ENCODE measurements at places on chromosomes 4 and X.

DNA sequence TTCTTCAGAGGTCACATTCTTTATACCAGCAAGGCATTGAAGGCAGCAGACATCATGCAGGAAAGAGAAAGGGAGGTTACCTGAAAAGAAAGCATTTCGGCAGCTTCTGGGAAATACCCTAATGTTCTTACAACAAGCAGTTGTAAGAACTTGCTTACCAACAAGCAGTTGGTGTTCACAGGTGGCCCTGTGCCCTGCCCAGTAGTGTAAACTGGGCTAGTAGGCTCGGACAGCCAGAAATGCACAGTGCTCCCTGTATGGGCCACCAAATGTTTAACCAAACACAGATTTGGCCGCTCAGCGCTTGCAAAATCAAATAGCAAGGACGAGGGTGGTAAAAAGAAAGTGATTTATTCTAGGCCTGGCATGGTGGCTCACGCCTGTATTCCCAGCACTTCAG lies 20.4 kb upstream of the RHOXF1 start:
- DNase-seq: no peak

GRCh38 chr4:87912164-87913004 lies 63.1 kb upstream of the SPP1 start:
- DNase-seq: peak; percentile 36

- no peak for DNase-seq
These were observed 322.2 kb downstream of the GPAT3 start for GRCh38 chr4:83858131-83858530.

- DNase-seq: no peak
These were observed 411.3 kb upstream of the EMCN start for GRCh38 chr4:100929135-100929534.

GRCh38 chr4:133559987-133560386 lies 410.9 kb downstream of the PCDH10 start:
- DNase-seq: no peak

DNA sequence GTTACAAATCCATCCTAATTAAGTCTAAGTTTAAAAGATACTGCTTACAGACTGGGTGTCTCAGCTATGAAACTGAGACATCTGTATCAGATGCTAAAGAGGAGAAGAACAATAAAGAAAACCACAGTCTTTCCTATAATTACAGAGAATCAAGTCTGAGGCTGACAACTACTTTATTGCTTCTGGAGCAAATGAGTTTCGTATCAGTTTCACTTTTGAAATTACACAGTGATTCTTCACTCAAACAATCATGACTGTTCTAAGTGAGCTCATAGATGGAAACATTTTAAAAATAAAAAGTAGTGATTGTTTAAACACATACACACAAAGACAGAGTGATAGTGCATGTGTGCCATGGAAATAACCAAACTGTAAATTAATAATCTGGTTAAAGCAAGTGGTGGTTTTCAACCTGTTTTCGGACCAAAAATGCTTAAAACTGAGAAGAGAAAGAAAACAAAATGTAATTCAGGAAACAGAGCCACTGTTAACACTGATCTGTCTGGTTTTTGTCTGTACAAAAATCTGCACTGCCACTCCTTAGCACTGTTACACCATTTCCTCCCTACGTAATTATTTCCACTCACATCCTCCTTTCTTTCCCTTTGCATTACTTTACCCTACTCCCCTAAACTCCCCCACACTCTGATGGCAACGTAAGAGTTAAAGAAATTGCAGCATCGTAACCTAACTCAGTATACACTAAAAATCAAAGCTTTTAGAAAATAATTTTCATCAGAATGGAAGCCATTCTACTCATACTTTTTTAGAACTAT lies 12.5 kb downstream of the RFC1 start:
- peak; percentile 30 for DNase-seq

DNA sequence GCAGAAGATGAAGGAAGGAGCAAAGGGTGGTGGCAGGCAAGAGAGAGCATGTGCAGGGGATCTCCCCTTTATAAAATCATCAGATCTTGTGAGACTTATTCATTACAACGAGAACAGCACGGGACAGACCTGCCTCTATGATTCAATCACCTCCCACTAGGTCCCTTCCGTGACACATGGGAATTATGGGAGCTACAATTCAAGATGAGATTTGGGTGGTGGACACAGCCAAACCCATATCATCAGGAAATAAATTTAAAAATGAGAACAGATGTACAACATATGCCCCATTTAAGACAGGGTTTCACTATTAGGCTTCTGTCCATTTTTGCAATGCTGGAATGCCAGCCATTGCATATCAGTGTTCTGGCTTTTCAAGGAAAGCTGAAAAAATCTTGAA lies 346.7 kb upstream of the SLIT2 start:
- DNase-seq: no peak

GRCh38 chr4:148061795-148062194 lies 329.9 kb downstream of the ARHGAP10 start:
- DNase-seq: no peak

DNA sequence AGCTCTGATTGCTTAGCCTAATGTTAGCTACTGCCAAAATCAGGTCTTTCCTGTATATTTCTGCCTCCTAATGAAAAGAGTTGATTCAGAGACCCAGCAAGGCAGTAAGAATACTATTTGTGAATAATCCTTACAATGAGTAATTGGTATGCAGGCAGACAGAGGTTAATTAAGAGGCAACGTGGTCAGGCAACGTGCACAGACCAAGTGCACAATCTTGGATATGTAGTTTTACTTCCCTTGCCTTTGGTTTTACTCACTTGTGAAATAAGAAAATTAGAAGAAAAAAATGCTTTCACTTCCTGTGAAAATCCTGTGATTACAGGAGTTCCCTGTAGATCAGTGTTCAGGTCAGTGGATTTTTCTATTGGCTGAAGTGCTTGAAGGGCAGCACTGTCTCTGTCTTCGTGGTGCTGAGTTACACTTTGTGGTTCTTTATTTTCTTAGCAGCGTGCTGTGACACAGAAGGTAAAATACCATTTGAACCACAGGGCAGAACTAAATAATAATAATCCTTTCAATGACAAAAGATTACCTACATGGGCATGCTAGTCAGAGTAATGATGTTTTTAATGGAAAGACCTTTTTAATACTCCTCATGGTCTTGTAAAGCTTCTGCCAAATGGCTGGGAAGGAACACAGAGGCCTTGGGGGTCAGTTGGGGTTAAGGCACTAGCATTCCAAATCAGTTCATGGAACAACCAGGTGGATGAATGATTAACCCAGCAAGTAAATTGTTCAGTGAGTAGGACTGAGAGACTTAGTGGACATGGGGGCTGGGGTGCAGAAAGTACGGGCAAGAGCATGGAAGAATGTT lies 430.9 kb downstream of the MAPK10 start:
- no peak for DNase-seq

DNA sequence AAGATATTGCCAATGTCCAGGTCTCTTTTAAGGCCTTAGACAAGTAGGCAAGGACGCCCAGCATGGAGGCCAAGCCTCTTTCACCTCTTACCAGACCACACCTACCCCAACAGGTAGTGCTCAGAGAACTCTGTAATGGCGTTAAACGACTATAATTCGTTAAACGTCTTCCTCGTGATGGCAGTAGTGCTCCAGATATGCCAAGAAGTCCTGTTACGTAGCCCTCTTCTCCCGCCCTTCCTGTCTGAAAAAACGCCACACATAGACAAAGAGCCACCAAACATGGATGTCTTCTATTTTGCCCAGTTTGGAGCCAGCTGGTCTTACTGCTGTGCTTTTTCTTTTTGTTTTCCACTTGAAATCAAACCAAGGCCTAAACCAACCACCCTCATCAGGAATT lies 190.7 kb downstream of the OR13H1 start:
- DNase-seq: no peak

GRCh38 chr4:19879330-19879729 lies 372.4 kb upstream of the SLIT2 start:
- DNase-seq: no peak

GRCh38 chr4:89586864-89587263 lies 250.1 kb downstream of the SNCA start:
- DNase-seq: peak; percentile 32

GRCh38 chr4:118942465-118942864 lies 53.8 kb downstream of the SYNPO2 start:
- DNase-seq: peak; percentile 47

- DNase-seq: peak; percentile 59
These were observed 142.6 kb upstream of the PPARGC1A start for GRCh38 chr4:24032371-24032989.

- no peak for DNase-seq
These were observed 585.8 kb upstream of the FAT1 start for GRCh38 chr4:187309456-187309855.

DNA sequence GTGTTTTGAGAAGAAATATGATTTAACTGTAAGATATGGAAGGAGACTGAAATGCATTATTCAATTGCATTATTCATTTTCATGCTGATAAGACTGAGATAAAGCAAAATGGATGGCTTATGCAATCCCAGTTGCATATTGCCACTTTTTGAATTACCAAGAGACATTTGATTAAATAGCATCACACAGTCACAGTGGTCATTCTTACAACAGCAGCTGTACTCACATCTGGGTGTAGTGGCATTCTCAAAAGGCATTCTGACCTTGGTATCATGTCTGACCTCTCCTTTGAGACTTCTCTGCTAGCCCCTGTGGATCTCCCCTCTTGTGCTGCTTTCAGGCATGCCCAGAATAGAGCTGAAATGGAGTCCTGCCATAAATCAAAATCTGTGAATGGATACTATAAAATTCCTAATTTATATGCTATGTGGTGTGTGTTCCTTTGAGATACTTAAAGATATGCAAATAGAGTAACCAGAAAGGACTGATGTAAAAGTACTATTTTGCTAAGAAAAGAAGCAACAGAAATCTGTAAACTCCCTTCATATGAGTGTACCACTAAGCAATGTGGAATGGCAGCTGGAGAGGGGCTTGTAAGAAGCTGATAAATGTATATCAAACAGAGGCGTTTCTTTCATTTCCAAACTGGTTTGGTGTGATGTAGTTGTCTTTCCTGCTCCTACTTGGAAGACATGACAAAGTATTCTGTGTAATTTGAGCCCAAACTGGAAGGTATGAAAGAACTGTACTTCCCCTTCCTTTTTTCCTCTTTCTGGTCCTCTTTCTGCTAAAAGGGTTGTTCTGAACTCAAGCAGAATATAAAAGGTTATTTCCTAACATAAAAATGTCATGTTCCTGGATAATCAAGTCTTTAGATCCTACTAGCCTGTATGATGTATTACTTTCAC lies 25.4 kb upstream of the METAP1 start:
- peak; percentile 28 for DNase-seq

DNA sequence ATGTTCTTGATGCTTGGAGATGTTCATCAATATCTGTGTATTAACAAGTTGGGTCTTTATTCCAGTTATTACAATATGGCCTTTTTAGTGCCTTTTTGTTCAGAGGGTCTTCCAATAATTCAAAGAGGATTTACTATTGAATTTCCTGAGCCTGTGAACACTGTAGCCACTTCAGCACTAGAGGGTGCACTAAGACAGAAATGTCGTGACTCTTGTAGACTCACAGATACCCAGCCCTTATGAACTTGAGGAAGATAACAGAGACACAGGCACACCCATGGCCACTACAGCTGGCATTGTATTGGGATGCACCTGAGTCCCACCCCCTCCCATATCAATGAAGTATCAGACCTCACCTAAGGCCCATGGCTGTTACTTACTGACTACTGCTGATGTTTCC lies 54.4 kb upstream of the ACTRT1 start:
- peak; percentile 31 for DNase-seq

GRCh38 chrX:26466387-26466786 lies 250.4 kb downstream of the MAGEB5 start:
- DNase-seq: no peak

- DNase-seq: peak; percentile 98
These were observed 126.8 kb downstream of the IRF2 start for GRCh38 chr4:184347251-184348239.

DNA sequence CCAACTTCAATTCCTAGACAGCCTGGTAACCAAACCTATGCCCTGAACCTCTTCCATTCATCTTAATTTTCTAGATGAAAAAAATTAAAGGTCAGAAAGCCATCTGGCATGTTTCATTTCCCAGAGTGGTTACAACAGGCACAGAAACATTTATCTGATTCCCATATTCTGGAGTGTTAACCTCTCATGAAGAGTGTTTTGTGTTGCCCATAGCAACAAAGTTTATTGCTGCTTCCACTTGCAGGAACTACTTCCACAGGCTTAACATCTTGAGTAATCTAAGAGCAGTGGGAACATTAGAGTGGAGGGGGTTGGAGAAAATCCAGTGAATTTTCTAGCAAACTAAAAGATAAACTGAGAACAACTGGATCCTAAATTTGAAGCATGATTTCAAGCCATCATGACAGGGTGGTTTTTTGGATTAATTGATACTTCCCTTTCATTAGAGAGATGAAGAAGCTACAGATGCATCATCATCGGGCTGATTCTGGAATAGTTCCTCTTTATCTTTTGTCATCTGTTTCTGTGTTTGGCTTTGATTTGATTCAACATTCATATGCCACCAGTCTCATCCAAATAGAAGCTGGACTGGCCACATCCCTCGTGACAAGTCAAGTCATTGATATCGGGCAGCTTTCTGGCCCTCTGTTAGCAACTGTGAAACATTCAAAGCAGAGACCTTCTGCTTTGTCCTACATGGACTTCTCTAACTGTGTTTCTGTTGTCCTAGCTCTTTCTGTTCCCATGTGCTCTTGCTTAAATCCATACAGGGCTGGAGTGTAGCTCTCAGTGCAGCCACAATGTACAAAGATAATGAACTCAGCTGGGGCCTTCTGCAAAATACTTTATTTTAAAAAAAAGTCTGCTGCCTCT lies 167.3 kb downstream of the MID1IP1 start:
- no peak for DNase-seq

DNA sequence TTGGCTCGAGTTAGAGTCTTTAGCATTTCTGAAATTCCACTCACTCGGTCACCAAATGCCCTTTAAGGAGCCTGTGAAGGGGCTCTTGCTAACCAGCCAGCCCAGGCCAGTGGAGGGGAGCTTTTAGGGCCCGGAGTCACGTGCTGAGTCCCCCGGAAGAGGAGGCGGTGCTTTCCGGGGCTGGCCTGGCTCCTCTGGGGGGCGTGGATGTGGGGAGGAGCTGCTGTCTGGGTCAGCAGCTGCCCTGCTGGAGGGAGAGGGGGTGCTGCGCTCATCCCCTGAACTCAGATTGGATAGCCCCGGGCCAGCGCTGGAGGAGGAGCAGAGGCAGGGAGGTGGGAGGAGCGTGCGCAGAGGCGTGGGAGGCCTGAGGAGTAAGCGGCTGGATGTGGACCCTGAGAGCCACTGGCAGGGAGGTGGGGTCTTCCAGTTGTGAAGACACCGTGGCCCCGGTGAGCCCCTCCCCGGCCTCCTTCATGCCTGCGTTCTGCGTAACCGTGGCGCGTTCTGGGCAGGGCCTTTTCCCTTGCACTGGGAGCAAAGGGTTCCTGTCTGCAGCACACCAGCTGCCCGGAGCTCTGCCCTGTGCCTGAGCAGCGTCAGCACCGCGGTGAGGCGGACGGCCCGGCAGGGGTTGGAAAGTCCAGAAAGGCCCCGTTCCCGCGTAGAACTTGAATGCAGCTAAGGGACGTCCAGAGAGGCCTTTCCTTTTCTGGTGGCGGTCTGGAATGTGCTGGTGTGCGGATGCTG lies 19.7 kb downstream of the MAEA start:
- DNase-seq: no peak

- no peak for DNase-seq
These were observed at the start of gene STARD8 for GRCh38 chrX:68647156-68647957. STARD8 (plus strand) TSS chrX:68647666; CDS start chrX:68647883, 217 bp downstream.

GRCh38 chr4:24837336-24837735 lies 42.0 kb downstream of the SOD3 start:
- no peak for DNase-seq

GRCh38 chr4:17823871-17824669 lies 13.3 kb downstream of the NCAPG start:
- no peak for DNase-seq

GRCh38 chr4:1497189-1497801 lies 91.1 kb upstream of the NKX1-1 start:
- DNase-seq: no peak
